Epithelial cell of esophagus (primary cell): ENCODE measurements at places on chromosomes 2 and 18.

DNA sequence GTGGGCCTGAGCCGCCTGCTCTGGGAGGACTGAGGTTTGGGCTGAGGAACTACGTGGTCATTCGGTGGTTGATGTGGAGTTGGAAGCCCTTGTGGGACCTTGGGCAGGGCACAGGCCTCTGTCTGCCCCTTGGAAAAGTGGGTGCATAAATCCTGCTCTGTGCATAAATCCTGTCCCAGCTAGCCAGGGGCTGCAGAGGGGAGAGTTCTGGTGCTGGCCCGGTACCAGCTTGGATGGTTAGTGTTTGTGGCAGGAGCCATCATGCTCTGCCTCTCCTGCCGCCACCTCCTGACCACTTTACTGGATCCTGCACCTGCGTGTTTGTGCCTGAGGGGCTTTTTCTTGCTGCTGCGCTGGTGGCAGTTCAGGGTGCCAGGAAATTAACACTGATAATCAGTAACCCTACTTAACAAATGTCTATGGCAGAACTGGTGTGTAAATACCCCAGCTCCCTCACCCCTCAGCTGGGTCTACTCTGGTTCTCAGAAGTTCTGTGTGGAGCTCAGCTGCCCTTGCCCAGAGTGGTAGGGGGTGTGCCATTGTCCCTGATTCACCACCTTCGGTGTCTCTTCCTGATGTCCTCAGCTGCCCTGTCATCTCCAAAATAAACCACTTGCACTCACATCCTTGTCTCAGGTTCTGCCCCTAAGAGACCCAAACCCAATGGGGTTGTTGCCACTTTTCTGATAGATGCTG lies 156.8 kb downstream of the GLI2 start:
- no peak for DNase-seq

DNA sequence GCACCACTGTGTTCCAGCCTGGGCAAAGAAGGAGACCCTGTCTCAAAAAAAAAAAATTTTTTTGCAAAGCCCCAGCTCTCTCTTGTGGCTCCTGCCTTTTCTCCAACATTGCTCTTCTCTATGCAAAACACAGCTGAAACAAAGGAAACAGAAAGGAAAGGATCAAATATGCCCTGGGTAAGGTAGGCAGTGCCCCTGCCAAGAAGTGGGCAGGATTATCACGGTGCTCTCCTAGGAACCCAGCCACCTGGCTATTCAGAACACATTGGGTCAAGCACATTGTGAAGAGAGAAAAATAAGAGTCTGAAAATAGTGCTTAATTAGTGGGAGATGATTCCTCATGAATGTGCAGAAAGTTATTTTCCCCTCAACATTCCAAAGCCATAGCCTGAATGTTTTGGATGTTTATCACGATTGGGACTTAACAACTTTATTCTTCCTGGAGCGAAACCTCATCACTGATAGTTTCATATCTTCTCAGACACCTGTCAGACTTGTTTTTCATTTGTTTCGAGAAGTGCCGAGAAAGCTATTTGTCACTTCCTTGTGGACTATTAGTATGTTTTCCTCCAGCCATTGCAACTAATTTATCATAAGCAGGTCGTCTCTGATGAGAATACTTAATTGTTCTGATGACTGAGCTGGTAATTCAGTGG lies 42.7 kb upstream of the RPL31 start:
- peak; percentile 65 for DNase-seq

- peak; percentile 57 for DNase-seq
Measured at GRCh38 chr2:186780701-186781316, 68.2 kb downstream of the ZSWIM2 start.

GRCh38 chr18:78903436-78904178 lies 76.0 kb upstream of the SALL3 start:
- no peak for DNase-seq

GRCh38 chr18:21074336-21075323 lies 37.0 kb downstream of the ROCK1 start:
- DNase-seq: peak; percentile 74

GRCh38 chr2:101337877-101338276 lies 29.4 kb upstream of the RNF149 start:
- peak; percentile 33 for DNase-seq

- no peak for DNase-seq
Measured at GRCh38 chr2:18611604-18612003, 22.2 kb upstream of the NT5C1B start.

GRCh38 chr2:160306985-160307384 lies 106.9 kb upstream of the ITGB6 start:
- no peak for DNase-seq

GRCh38 chr2:18950361-18950851 lies 361.0 kb upstream of the NT5C1B start:
- no peak for DNase-seq

DNA sequence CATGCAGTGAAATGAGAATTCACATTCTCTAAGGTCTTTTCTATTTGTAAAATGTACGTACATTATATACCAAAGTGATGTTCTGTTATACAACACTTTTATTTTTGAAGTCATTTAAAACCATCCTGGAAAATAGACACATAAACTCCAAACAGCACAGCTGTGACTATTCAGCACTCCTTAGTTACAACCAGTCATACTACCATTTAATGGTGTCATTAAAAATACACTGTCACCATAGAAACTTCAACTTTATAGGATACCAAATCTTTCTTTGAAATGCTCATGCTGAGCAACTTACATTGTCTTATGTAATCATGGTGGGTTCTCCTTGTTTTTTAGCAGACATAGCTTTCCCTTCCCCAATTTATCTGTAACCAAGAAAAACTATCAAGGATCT lies 85.3 kb downstream of the METTL4 start:
- DNase-seq: no peak

DNA sequence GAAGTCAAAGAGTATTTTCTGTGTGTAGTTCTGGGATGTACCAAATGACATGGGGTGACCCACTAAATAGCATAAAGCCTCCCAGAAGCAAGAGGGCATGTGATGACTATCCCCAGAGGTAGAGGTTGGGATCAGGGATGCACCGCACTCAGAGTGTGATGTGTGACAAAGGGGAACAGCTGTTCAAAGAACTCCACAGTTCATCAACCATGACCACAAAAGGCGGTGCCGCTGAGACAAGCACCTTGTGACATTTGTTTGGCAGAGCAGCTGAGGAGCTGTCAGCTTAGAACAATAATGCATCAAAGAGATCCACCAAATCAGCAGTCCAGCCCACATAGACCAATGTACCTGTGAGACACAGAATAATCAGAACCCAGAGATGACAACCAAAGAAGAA lies 81.3 kb downstream of the VWC2L start:
- no peak for DNase-seq

- DNase-seq: no peak
Measured at GRCh38 chr2:79892123-79892522, 379.3 kb downstream of the CTNNA2 start.

- peak; percentile 84 for DNase-seq
Measured at GRCh38 chr2:233413559-233414272, 59.4 kb downstream of the DGKD start.

GRCh38 chr2:154386186-154386585 lies 312.3 kb upstream of the KCNJ3 start:
- DNase-seq: no peak

DNA sequence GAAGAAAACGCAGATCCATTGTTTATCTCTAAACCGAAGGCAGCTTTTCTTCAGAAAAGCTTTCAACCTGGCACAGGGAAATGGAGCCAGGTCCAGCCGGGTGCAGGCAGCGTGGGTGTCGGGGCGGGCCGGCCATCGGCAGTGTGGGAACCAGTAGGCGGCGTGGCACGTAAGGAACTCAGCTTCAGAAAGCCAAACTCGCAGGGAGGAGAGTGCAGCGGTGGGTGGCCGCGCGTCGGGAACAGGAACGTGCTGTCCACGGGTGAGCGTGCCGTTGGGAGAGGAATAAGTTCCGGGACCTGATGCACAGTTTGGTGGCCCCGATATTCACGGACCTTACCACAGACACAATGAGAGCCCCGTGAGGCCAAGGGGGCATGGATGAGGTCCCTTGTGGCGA lies 270.4 kb downstream of the TWIST2 start:
- DNase-seq: no peak

- peak; percentile 7 for DNase-seq
Measured at GRCh38 chr2:157722580-157723234, 94.0 kb upstream of the ACVR1C start.

- peak; percentile 60 for DNase-seq
Measured at GRCh38 chr2:127024769-127025358, 82.1 kb downstream of the BIN1 start.

- peak; percentile 63 for DNase-seq
Measured at GRCh38 chr2:68837164-68837860, 33.9 kb downstream of the BMP10 start.

DNA sequence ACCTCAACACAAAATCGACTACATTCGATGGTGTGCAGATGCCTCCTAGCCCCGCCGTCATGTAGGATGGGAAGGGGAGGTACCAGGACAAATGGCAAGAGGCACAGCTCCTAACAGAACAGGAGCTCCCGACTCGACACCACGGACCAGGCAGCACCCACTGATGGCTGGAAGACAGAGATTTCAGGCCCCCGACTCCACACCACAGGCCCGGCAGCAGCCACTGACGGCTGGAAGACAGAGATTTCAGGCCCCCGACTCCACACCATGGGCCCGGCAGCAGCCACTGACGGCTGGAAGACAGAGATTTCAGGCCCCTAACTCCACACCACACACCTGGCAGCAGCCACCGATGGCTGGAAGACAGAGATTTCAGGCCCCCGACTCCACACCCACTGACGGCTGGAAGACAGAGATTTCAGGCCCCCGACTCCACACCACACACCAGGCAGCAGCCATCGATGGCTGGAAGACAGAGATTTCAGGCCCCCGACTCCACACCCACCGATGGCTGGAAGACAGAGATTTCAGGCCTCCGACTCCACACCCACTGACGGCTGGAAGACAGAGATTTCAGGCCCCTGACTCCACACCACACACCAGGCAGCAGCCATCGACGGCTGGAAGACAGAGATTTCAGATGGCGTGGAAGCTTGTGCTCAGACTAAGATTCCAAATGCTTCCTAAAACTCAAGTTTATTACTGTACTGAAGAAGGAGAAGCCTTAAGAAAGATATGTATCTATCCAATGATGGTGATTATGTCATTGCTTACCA lies 135.5 kb downstream of the EIPR1 start:
- DNase-seq: no peak

DNA sequence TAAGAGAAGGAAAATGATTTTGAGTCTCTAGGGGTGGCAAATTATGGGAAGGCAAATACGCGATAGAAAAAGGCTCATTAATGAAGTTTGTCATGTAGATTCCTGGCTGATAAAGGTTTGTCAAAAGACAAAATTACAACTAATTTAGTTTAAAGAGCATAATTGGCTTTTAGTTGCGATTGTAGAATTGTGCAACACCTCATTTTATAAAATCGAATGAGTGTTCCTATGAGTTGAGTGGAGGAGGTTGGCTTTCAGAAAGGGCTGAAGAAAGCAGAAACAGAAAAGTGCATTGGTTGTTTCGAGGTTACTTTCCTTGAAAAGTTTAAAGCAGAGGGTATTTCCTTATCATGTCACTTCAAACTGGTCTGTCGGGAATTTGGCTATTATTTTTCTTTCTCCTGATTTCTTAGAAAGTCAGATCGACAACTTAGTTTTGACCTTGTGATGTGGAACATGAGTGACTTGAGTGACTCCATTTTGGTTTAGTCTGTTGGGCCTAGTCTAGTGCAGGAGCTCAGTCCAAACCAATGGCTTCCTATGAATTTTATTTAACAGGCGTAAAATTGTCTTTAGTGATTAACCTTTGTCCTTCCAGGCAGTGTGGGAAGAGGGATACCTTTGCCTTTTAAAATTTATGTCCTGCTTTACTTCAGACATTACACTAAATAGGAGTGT lies 2.2 kb upstream of the PCYOX1 start:
- DNase-seq: no peak

- no peak for DNase-seq
Measured at GRCh38 chr2:109721626-109722025, 72.5 kb upstream of the RGPD5 start.

DNA sequence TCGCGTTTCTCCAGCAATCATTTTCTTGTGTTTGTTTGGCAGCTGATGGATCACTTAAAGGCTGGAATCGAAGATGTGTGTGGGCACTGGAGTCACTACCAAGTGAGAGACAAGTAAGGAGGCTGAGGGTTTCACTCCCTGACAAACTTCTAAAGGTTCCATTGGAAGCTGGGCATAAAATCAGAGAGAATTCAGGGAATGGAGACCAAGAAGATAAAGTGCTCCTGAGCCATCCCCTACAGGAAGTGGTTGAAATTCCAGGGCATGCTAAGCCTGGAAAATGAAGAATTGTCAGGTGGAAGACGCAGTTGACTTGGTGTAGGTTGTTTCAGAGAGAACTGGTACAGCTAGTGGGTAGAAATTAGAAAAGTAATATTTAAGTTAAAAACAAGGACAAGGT lies 39.1 kb downstream of the SLC9A4 start:
- no peak for DNase-seq
